ENCODE measurements at places on chromosomes 6 and 20.

GRCh38 chr6:130575557-130575956 lies 209.7 kb downstream of the TMEM200A start:
- DNase-seq: no peak

DNA sequence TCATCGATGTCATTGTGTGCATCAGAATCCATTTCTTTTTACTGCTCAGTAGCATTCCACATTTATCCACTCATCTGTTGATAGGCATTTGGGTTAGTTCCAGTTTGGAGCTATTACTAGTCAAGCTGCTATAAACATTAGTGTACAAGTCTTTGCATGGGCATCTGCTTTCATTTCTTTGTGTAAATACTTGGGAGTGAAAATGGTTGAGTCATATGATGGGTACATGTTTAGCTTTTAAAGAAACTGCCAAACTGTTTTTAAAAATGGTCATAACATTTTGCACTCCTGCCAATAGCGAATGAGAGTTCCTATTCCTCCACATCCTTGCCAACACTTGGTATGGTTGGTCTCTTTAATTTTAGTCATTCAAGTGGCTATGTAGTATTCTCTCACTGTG lies 21.2 kb upstream of the SLC22A2 start:
- no peak for DNase-seq

DNA sequence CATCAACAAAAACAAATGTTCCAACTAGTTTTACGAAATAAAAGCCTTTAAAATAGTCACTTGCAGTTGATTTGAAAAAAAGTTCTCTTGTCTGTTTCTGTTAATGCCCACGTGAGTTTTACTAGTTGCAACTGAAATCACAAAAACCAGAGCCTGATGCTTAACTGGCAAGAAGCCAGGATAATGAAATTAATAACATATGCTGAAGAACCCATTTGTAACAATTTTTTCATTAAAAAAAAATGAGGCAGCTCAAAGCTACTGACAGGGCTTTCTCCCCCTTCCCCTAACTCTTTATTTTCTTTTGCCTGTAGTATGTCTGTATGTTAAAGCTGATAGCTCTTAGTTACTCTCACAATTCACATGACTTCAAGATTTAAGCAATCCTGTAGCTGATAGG lies 132.7 kb upstream of the EYA4 start:
- no peak for DNase-seq

GRCh38 chr20:36004045-36004444 lies 35.7 kb downstream of the CNBD2 start:
- no peak for DNase-seq

DNA sequence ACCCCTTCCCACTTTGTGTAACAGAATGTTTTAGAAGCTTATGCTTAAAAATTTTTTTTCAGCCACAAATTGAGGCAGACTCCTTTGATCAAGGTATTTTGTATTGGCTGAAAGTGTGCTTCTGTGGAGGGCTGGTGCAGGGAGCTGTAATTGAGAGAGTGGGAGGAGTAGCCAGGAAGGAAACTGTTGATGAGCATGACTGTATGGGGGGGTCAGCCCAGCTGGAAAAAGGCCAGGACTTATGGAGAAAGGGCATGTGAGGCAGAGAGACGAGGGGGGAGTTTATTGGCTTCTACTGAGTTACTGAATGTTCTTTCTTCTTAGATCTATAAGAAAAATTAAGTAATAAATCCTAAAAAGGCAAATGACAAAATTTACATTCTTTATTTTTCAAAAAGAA lies 13.4 kb downstream of the RFPL4B start:
- DNase-seq: no peak

DNA sequence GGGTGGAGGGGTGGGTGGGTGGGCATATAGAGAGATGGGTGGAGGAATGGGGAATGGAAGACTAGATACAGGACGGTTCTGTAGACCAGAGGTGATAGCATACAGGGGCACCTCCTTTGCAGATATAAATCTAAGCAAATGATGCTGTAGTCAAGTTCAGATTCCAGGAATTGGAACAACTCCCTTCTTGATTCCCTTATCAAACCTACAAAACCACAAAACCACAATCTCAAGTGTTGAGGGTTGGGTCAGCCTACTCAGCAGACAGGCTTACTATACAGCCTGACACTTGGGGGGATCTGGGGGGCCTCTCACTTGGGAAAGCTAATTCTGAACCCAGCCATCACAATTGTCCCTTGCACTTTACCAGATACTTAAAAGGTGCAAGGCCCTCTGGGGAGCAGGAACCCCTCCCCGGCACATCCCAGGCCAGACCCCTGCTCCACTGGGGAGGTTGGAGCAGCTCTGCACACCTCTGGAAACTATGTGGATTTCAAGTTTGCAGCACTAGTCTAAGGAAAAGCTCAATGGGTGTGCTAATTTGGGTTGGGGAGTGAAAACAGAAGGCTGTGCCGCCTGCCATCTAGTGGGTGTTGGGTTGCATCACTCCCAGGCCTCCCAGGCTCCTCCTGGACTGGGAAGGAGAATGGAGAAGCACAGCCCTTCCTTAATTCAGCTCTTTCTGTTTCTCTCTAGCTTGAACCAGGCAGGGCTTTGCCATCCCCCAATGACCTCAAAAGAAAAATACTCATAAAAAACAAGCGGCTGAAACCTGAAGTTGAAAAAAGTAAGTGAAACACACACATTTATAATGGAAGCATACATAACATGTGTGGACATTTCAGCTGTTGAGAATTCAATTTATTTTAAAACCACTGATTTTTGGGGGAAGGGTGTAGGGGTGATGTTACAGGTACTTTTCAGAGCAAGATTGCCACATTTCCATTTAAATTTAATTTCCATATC lies 121.2 kb upstream of the LAMP5 start:
- peak; percentile 53 for DNase-seq

DNA sequence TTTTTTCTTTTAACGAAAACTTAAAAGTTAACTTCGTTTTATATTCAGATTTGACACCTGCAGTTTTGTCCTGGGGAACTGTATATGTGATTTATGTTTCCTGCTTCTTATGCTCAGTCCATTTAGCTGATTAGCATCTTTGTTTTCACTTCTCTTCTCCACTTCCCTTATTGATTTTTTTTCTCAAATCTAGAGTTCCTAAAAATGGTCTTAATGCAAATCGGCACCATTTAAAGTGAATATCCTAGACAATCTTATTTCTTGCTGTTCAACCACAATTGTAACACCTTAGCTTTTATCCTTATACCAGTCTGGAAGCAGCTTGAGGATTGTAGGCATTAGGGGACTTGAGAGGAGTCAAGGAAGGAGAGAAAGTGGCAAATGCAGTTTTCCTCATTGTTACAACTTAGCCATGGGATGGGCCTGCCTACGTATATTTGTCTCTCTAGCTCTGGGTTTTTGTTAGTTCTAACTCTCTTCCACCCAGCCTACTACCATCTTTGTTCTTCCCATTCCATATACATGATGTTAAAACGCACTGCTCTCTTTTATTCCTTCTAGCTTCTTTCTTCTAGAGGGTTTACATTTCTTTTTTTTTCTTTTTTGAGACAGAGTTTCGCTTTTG lies 8.5 kb downstream of the QRSL1 start:
- DNase-seq: no peak

GRCh38 chr6:96761794-96762193 lies 75.5 kb downstream of the GPR63 start:
- no peak for DNase-seq

GRCh38 chr6:40688214-40688761 lies 101.1 kb upstream of the LRFN2 start:
- no peak for DNase-seq

DNA sequence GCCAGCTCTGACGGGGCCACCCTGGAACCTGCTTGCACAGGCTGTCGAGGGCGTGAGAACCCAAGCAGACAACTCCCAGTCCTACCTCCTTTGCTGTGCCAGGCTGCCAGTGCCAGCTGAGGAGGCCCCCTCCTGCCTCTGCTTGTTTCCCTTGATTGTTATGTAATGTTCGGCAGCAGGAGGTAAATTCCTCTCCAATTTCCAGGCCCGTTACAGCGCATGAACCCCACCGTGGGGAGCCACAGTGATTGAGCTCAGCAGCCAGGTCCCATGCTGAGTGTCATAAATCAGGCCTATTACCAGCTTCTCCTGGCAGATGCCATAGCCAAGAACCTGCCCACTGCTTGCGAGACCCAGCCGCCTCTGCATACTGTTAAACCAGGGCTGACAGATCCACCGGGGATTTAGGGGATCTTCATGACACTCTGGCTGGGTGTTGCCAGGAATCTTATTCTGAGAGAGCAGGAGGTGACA lies 320.5 kb downstream of the DHX35 start:
- no peak for DNase-seq

- no peak for DNase-seq
These were observed 58.5 kb upstream of the CCN6 start for GRCh38 chr6:111995404-111995803.

- no peak for DNase-seq
These were observed 70.6 kb downstream of the OLIG3 start for GRCh38 chr6:137423451-137424168.

DNA sequence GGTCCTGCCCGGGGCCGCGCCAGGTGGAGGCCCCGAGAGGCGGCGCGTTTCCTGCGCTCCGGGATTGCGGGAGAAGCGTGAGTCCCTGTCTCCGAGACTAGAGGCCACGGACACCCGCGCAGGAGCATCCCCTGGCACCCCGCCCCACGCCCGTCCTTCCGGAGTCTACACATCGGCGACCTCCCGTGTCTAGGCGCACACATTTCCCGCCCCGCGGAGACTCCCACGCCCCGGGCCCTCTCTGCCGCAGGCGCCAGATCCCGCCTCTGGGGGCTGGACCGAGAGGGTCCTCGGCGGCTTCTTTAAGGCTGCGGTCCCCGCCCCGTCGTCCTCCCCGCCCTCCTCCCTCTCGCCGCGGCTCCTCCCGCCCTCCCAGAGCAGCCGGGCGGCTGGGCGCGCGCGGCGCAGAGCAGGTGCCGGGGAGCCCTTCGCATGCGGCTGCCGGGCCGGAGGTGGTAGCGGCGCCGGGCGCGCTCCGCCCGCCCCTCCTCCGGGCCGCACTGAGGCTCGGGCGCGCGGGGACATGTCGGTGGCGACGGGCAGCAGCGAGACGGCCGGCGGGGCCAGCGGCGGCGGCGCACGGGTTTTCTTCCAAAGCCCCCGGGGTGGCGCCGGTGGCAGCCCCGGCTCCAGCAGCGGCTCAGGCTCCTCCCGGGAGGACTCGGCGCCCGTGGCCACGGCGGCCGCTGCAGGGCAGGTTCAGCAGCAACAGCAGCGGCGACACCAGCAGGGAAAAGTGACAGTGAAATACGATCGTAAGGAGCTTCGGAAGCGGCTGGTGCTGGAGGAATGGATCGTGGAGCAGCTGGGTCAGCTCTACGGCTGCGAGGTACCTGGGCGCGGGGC lies at the start of gene PPP1R14C:
Gene PPP1R14C (plus strand): TSS at position 375 of the 846 bp plus-strand sequence. CDS start 149 bp downstream, at position 524.
- DNase-seq: no peak

DNA sequence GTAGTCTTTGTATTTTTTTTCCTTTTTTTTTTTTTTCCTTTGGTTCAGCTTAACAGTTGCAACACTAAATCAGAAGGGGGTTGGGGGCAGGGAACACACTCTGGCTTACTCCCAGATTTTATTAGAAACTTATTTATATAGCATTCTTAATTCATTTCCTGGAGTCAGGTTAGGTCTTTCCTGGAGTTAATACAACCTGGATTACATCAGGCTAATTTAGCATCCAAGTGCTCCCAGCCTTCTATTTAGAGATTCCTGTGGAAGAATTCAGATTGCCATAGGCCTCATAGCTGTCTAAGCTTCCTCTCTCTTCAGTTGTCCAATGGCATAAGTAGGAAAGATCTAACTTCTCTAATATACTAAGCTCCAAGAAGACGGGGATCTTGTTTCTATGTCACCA lies 35.8 kb upstream of the PKHD1 start:
- DNase-seq: no peak

GRCh38 chr6:170284126-170284773 lies 6.6 kb downstream of the DLL1 start:
- no peak for DNase-seq

GRCh38 chr6:116667623-116668022 lies 943 bp downstream of the ZUP1 start:
- DNase-seq: no peak

All from SJSA1 (cell line).